Aorta (tissue), 5 donors: ENCODE measurements at places on chromosomes 7 and 10. TPM values are rescaled to one million over a fixed set of nuclear protein-coding genes. Genes with fewer than 3 reads are reported as not detected.

The INSYN2A gene
- total RNA-seq, result not detected

DNA sequence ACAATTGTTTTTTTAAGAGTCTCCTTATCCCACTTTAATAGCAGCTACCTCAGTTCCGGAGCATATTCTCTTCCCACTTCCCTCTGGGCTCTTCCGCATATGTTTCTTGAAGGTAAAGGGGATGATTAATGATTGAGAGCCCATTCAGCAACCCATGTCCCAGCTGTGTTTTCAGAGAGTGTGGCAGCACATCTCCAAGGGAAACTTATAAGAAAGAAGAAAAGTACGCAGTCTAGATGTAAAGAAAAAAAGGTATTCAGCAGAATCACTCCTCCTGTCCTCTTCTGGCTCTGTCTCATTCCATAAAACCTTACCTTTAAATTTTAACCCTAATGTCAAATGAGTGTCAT lies 9.7 kb upstream of the ANKRD7 start:
- H3K4me1 ChIP-seq, result no peaks in the 10 kb centered on the region
- no peaks in the 10 kb centered on the region for H3K27me3 ChIP-seq
- H3K27ac ChIP-seq, result no peak overlapping the region
- H3K4me3 ChIP-seq, result peak overlapping the region; percentile 59

The ASZ1 gene
- not detected for total RNA-seq

DNA sequence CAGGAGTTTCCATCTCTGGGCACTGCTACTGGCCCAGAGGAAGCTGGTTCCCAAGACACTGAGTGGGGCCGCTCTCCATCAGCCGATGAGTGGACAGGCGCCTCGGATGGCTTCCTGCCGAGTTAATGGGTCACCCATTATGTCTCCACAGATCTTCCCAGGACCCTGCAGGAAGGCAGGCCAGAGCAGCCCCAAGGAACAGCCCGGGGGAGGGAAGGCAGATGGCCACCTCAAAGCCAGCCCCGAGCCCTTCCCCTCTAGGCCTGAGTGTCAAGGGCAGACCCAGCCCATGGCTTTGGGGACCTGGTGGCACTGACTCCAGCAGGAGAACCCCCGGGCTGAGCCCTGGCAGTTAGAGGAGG lies 3.4 kb upstream of the LFNG start:
- H3K4me1 ChIP-seq, result no peaks in the 10 kb centered on the region
- no peaks in the 10 kb centered on the region for H3K36me3 ChIP-seq
- no peak for DNase-seq
- no peak overlapping the region for H3K4me3 ChIP-seq
- peaks cover 1% of the 10 kb centered on the region for H3K27me3 ChIP-seq

The WEE2 gene
- total RNA-seq, result 0.12 TPM

The HSPA12A gene
- 15.3 TPM for total RNA-seq

GRCh38 chr7:132390705-132391104 lies 185.6 kb downstream of the PLXNA4 start:
- peaks cover 8% of the 10 kb centered on the region for H3K4me1 ChIP-seq
- no peak overlapping the region for H3K27ac ChIP-seq
- no peak overlapping the region for H3K4me3 ChIP-seq
- no peaks in the 10 kb centered on the region for H3K27me3 ChIP-seq
